ENCODE measurements at places on chromosomes 13 and 19. TPM values are rescaled to one million over a fixed set of nuclear protein-coding genes. Genes with fewer than 3 reads are reported as not detected.

Gene SLITRK1
- not detected for total RNA-seq

Gene BRD4
- total RNA-seq = 13.4 TPM

Gene CEACAM7
- 0.71 TPM for total RNA-seq

Gene DBP
- total RNA-seq = 9.7 TPM

Gene ZNF554
- 2.2 TPM for total RNA-seq

Gene IFNL2
- not detected for total RNA-seq

Gene ZNF667
- total RNA-seq = 1.4 TPM

Gene CGB3
- total RNA-seq = not detected

Data from airway epithelial cell (primary cell).